Astrocyte of the spinal cord (primary cell): ENCODE measurements at places on chromosomes 11 and 22.
A peak's percentile ranks its signal among the peaks of the same experiment; 100 is the strongest.

- peak; percentile 80 for DNase-seq
These were observed 12.7 kb downstream of the C11orf91 start for GRCh38 chr11:33687733-33688479.

GRCh38 chr11:108733479-108734116 is 68.7 kb downstream of the DDX10 start:
- DNase-seq: peak; percentile 76

DNA sequence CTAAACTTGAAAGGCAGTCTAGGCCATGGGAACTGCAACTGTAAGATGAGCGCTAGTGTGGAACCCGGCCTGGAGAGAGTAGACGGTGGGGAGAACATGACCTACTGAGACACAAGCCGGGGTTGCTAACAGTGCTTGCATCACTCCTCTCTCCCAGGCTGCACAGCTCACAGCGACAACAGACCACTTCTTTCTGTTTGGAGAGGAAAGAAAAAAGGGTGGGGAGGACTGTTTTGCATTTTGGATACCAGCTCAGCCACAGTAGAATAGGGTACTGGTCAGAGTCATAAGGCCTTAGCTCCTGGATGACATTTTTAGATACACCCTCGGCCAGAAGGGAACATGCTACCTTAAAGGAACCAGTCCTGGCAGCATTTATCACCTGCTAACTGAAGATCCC is 22.2 kb upstream of the OR52M1 start:
- no peak for DNase-seq

DNA sequence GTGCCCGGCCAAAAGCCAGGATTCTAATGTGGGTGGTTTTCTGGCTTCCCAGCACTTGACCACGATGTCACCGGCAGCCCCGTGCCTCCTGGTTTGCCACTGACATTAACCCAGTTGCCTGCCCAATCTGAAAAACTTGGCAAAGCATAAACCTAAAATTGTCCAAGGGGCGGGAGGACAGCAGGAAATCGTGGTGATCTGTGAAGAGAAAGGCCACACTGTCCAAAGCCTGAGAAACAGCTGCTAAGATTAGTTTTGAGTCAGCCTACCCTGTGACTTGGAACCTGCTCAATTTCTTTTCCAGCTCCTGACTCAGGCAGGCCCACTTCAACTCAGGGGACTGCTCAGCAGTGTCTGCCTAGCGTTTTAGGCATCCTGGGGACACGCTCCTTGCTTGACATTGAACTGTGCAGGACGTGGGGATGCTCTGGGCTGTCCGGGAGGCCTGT is 8.2 kb upstream of the F2 start:
- DNase-seq: peak; percentile 95

DNA sequence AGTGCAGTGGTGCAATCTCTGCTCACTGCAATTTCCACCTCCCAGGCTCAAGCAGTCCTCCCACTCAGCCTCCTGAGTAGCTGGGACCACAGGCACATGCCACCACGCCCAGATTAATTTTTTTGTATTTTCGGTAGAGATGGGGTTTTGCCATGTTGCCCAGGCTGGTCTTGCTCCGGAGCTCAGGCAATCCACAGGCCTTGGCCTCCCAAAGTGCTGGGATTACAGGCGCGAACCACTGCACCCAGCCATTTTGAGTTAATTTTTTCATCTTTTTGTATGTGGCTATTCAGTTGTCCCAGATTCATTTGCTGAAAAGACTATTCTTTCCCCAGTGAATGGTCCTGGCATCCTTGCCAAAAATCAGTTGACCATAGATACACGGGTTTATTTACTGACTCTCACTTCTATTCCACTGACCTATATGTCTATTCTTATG is 63.6 kb downstream of the MAPK1 start:
- no peak for DNase-seq

DNA sequence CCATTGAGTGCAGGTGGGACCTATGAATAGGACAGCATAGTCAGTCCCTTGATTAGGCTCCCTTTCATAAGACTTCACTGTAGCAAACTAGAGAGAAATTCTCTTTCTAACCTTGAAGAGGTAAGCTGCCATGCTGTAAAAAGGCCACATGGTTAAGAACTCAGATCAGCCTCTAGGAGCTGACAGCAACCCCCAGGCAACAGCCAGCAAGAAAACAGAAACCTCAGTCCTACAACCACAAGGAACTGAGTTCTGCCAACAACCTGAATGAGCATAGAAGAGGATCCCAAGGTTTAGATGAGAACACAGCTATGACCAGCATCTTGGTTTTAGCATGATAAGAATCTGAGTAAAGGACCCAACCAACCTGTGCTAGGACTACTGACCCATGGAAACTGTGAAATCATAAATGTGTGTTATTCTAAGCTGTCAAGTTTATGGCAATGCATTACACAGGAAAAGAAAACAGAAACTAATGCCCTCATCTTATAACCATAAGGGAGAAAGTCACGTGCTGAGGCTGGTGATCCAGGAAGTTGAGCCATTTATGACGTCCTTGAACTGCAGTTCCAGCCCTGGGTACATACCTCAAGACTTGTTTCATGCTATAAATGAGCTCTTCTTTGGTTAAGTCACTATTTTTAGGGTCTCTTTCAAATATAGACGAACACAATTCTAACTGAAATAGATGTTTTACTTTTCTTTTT is 43.3 kb downstream of the RAB38 start:
- DNase-seq: no peak

GRCh38 chr11:115287266-115287665 is 216.9 kb downstream of the CADM1 start:
- DNase-seq: no peak

DNA sequence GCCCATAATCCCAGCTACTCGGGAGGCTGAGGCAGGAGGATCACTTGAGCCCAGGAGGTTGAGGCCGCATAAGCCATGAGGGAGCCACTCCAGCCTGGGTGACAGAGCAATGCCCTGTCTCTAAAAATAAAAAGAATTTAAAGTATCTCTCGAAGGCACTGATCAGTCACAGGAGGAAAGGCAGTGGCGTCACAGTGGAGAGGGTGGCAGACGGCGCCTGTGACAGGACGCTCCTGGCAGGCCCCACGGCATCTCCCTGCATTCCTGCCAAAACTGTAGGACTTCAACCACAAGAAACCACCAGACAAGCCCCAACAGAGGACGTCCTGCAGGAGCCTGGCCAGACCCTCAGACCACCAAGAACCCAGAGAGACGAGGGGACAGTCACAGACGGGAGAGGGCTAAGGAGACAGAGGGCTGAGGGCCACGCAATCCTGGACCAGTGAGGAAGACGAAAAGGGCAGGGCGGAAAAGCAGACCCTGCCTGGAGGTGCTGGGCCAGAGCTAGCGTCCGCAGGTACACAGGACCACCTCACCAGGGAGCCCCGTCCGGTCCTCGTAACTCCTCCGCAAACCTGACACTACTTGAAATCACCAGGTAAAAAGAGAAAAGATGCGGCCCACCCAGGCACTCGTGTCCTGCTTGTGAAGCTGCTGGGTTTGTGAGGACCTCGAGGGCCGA is 5.9 kb downstream of the RNH1 start:
- DNase-seq: no peak

DNA sequence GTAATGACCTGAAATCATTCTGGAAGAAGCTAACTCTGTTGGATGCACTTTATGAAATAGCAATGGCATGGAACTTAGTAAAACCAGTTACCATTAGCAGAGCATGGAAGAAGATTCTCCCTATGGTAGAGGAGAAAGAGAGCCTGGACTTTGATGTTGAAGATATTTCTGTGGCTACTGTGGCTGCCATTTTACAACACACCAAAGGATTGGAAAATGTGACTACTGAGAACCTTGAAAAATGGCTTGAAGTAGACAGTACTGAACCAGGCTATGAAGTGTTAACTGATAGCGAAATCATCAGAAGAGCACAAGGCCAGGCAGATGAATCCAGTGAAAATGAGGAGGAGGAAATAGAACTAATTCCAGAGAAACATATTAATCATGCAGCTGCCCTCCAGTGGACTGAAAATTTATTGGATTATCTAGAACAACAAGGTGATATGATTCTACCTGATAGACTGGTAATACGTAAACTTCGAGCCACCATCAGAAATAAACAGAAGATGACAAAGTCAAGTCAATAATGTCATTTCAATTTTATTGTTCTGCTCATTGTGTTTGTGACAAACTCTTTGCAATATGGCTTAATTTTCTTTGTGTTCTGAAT is 2.0 kb downstream of the JRKL start:
- peak; percentile 2 for DNase-seq

DNA sequence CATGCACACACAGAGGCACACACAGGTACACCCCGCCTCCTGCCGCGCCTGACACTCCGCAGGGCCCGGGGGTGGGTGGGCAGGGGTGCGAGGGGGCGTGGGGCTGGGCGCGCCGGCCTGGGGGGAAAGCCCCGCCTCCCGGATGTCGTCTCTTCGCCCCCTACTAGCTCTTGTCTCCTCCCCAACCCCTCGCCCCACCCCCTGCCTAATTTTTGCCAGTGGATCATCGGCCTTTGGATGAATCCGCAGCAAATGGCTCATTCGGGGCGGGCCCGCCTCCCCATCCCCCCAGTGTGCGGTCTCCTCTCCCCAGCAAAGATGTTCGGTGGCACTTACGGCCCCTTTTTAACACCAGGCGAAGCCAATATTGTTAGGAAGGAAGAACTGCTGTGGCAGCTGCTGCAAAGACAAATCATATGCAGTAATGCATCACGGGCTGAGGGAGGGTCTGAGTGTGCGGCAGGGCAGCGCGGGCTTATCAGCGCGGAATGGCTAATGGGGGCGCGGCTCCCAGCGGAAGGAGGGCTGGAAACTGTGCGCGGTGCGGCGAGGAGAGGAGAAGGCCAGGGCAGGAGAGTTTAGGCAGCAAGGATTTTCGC is 13.4 kb upstream of the NECTIN1 start:
- DNase-seq: no peak

DNA sequence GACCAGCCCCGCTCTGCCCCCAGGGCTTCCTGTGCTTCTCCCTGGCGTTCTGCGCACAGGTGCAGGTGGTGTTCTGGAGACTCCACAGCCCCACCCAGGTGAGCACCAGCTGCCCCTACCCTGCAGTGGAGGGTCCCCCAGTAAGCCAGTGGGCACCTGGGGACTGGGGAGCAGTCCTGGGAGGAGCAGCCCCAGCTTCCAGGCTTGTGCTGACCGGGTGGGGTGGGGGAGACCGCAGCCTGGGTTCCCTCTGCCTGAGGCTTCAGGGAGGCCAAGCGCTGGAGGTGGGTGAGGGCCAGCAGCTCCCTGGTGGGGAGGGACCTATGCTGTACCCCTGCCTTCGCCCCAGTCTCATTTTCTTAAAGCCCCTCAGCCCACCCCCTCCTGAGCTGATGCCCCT is 6.9 kb downstream of the TSPAN32 start:
- no peak for DNase-seq
